ENCODE measurements at places on chromosomes 2 and 18. TPM values are rescaled to one million over a fixed set of nuclear protein-coding genes. Genes with fewer than 3 reads are reported as not detected.

EFEMP1 gene
- total RNA-seq: 37.8 TPM

RGPD5 gene
- total RNA-seq: 2.6 TPM

MAP3K19 gene
- not detected for total RNA-seq

MARCO gene
- not detected for total RNA-seq

STK39 gene
- 20.9 TPM for total RNA-seq

OXER1 gene
- total RNA-seq: not detected

DHX57 gene
- 11.0 TPM for total RNA-seq

PMAIP1 gene
- total RNA-seq: 30.0 TPM

DYSF gene
- 0.58 TPM for total RNA-seq

ANKRD30BL gene
- total RNA-seq: not detected

MATN3 gene
- total RNA-seq: 3.5 TPM

XIRP2 gene
- total RNA-seq: not detected

RAB6C gene
- not detected for total RNA-seq

POLR1A gene
- total RNA-seq: 15.8 TPM

ATG16L1 gene
- 20.9 TPM for total RNA-seq

SMYD1 gene
- not detected for total RNA-seq

EPG5 gene
- total RNA-seq: 38.3 TPM

CPS1 gene
- total RNA-seq: 12.4 TPM

LINC00305 gene
- total RNA-seq: not detected

AKAIN1 gene
- not detected for total RNA-seq

OST4 gene
- total RNA-seq: 553 TPM

CPLX4 gene
- total RNA-seq: not detected

GRB14 gene
- total RNA-seq: not detected

GTF2A1L gene
- total RNA-seq: not detected

SNRPD1 gene
- total RNA-seq: 9.4 TPM

HOXD13 gene
- total RNA-seq: 0.53 TPM

RBM44 gene
- total RNA-seq: under 0.01 TPM

MYCN gene
- total RNA-seq: not detected

GAL3ST2 gene
- total RNA-seq: not detected

KRTCAP3 gene
- total RNA-seq: not detected

TNS1 gene
- total RNA-seq: 25.9 TPM

ABCB11 gene
- not detected for total RNA-seq

PLCL1 gene
- 0.58 TPM for total RNA-seq

UPP2 gene
- not detected for total RNA-seq

CHRNA1 gene
- total RNA-seq: not detected

AQP12A gene
- total RNA-seq: not detected

TXNDC9 gene
- 79.9 TPM for total RNA-seq

LHCGR gene
- not detected for total RNA-seq

NT5C1B gene
- not detected for total RNA-seq

CFAP53 gene
- 1.2 TPM for total RNA-seq

FEV gene
- not detected for total RNA-seq

ADCY3 gene
- total RNA-seq: 40.4 TPM

ITGA4 gene
- 126 TPM for total RNA-seq

SP140L gene
- total RNA-seq: 23.4 TPM

ABCG5 gene
- not detected for total RNA-seq

ADCYAP1 gene
- total RNA-seq: not detected
